ENCODE measurements at places on chromosomes 7 and 10. TPM values are rescaled to one million over a fixed set of nuclear protein-coding genes. Genes with fewer than 3 reads are reported as not detected.

DNA sequence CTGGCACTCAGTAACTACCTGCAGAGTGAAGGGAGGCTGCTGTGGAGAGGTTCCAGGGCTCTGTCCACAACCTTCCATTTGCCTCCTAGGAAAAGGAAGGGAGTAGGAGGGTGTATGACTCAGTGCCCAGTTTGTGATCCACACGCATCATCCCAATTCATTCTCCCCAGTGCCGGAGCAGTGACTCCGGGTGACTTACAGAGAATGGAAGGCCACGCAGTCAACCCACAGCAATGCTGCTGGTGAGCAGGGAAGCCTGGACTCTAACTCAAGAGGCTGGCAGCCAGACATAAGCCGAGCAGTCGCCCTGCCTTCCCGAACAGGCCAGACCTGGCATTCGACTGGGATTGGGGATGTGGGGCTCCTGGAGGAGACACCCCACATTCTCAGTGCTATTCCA is 139.9 kb downstream of the SH3PXD2A start:
- H3K27ac ChIP-seq, result no peak overlapping the region
- H3K36me3 ChIP-seq, result no peaks in the 10 kb centered on the region
- H3K4me3 ChIP-seq, result no peak overlapping the region

- no peaks in the 10 kb centered on the region for H3K27me3 ChIP-seq
- H3K36me3 ChIP-seq, result no peaks in the 10 kb centered on the region
These were observed 612.2 kb downstream of the SUGCT start for GRCh38 chr7:40746841-40747556.

Gene CBX3
- total RNA-seq, result 135 TPM

Gene AGR3
- not detected for total RNA-seq

DNA sequence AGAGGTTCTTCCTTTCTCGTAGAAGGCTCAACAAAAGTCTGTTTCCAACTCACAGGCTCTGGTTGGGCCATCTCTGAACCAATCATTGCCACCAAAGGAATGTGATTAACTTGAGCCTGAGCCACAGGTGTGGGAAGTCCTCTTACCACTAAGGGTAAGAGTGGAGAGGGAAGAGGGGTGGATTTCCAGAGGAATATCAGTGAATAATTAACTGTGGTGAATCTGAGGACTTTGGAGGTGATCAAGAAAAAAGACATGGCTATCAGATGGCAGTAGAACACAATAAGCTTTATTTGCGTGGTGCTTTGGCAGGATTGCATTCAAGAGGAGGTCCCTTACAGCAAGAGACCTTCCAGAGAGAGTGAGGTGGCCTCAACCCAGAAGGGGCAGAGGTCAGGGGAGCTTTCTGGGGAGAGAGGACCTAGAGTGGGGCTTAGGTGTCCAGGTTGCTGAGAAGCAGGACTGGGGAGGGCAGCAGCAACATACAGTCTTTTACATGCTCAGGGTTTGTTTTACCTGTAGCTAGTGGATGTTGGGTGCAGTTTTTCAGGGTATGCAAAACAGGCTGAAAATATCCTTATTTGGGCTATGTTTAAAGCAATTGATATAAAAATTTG is 61.4 kb downstream of the BBS9 start:
- no peaks in the 10 kb centered on the region for H3K4me1 ChIP-seq
- no peak overlapping the region for H3K27ac ChIP-seq
- no peaks in the 10 kb centered on the region for H3K27me3 ChIP-seq
- peaks cover 3% of the 10 kb centered on the region for H3K36me3 ChIP-seq

GRCh38 chr7:24854866-24855265 is 97.6 kb upstream of the GSDME start:
- peaks cover 1% of the 10 kb centered on the region for H3K4me1 ChIP-seq
- no peaks in the 10 kb centered on the region for H3K27me3 ChIP-seq
- H3K36me3 ChIP-seq, result no peaks in the 10 kb centered on the region
- no peak overlapping the region for H3K4me3 ChIP-seq
- H3K27ac ChIP-seq, result no peak overlapping the region

- no peak overlapping the region for H3K27ac ChIP-seq
- H3K4me3 ChIP-seq, result no peak overlapping the region
- no peak for DNase-seq
- H3K4me1 ChIP-seq, result no peaks in the 10 kb centered on the region
- no peaks in the 10 kb centered on the region for H3K27me3 ChIP-seq
These were observed 594.0 kb downstream of the TYW1 start for GRCh38 chr7:67590649-67591048.

DNA sequence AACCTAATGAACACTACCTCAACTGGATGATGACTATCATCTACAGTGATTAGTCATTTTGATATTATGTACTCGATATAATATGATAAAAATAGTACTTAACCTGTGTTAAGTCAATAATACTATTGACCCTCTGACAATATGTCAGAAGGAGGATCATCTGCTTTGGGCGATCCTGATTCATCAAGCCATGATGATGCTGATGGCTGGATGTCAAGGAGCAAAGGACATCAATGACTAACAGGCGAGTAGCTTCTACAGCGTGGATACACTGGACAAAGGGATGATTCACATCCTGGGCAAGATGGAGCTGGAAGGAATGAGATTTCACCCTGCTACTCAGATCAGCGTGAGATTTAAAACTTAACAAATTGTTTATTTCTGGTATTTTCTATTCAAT is 94.4 kb upstream of the SKAP2 start:
- H3K4me1 ChIP-seq, result no peaks in the 10 kb centered on the region
- H3K4me3 ChIP-seq, result no peak overlapping the region
- peaks cover 2% of the 10 kb centered on the region for H3K27me3 ChIP-seq
- no peak for DNase-seq
- H3K36me3 ChIP-seq, result no peaks in the 10 kb centered on the region
